Hematopoietic multipotent progenitor cell treated with erythropoietin and hydrocortisone succinate and interleukin-3 and kit ligand, for 8 days (in vitro differentiated cells): ENCODE measurements at places on chromosomes 2 and 18.
A peak's percentile ranks its signal among the peaks of the same experiment; 100 is the strongest.

- peak; percentile 75 for DNase-seq
These were observed 103.4 kb upstream of the CAVIN2 start for GRCh38 chr2:191950132-191950874.

DNA sequence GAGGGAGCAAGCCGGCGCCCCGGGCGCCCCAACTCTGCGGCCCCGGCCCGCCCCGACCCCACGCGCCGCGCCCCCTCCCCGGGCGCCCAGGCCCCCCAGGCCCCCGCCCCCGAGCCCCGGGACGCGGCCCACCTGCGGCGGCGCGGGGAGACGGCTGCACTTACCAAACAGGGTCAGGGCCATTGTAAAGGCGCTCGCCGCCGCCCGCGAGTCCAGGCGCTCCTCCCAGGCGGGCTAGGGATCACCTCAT is 526 bp downstream of the CHN1 start:
- no peak for DNase-seq

DNA sequence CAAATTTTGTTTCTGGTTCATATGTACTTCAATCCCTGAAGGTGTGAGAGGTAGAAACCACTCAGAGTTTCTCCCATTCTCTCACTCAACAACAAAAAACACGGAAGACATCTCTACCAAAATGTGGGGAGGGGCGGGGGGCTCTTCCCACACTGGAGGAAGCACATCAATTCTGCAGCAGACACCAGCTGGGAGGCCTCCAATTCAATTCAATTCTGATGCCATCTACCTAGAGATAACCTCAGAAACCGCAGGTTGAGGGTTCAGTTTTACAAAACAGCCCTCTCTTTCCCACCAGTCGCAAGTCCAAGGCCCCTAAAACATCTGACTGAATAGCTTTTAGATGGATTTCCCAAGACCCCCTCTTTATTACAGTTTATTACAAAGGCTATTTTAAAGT is 7.0 kb upstream of the MCFD2 start:
- no peak for DNase-seq

DNA sequence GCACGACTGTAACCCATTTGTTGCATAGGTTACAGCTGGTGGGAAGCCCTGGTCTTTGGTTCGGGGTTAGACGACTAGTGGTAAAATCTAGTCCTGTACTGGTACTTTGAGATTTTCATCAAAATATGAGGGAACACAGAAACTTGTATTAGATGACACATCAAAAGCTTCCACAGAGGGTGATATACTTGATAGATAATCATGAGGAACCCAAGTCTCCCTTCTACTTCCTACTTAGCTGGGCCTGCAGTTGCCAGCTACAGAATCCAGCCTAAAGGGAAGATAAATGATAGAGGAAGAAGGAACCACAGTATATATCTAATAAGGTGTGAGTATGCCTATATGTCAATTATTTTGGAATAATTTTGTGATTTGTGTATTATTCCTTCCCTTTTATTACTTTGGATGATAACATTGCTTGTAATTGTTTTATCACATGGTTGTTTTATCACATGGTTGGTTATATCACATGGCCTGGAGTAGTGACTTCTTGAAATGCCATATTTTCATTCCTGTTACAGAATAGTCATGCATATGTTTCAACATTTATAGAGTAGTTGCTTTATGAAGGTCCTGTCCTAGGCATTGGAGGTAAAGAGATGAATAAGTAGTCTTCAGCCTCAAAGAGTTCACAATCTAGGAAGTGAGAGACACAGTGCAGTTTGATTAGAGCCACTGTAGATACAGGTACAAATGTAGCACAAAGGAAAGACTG is 2.9 kb downstream of the AGPS start:
- DNase-seq: peak; percentile 30

DNA sequence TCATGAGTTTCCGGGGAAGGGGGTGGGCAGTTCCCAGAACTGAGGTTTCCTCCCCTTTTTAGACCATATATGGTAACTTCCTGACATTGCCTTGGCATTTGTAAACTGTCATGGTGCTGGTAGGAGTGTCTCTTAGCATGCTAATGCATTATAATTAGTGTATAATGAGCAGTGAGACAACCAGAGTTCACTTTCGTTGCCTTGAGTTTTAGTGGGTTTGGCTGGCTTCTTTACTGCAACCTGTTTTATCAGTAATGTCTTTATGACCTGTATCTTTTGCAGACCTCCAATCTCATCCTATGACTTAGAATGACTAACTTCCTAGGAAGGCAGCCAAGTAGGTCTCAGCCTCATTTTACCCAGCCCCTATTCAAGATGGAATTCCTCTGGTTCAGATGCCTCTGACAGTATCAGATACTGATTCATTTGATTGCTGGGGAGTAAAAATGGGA is 447.3 kb downstream of the XIRP2 start:
- DNase-seq: no peak

DNA sequence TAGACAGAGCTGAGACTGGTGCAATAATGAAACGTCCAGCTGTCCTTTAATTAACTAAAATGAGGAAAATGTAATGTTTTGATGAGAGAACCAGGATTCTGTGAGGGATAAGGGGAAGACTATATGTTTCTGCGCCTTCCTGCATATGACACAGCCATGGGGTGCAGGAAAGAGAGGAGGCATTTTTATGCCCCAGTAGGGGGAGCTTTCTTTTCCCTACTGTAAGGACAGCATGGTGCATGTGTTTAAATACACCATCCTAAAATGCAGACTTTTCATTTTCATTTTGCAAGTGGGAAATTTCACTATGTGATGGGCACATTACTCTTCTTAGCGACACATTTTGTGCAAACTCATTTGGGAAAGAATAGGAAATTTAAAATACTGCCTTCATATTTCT is 446.1 kb downstream of the ARHGAP15 start:
- DNase-seq: peak; percentile 23

DNA sequence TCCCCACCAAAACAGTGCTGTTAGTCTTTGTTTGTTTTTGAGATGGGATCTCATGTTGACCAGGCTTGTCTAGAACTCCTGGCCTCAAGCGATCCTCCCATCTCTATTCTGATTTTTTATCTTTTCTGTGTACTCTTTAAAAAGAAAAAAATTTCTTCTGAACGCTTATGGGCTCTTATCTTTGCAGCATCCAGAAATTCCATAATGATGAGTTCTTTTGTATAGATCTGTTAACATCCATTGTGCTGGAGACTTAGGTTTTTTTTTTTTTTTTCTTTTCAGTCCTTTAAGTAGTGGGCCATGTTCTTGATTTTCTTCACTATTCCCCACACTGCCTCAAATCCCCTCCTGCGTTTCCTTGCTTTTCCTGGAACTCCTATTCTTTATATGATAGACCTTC is 31.0 kb downstream of the RBBP8 start:
- no peak for DNase-seq

GRCh38 chr2:222693837-222694236 is 22.4 kb downstream of the MOGAT1 start:
- no peak for DNase-seq

DNA sequence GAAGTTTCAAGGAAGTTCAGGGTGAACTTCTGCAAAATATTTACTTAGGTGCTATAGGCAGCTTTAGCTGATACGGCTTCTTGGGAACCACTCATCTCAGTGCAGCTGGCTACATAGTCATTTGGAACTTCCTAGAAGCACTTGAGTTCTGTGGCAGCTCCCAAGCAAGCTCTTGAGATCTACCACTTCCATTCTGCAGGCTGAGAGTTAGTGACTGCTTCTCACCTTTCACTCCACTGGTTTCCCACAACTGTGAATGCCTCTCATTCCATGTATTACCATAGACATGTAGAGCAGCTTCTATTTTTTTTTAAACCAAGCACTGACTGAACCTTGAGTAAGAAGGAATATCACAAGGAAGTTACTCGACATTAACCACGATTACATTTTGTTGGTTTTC is 994.1 kb upstream of the ACVR2A start:
- no peak for DNase-seq

DNA sequence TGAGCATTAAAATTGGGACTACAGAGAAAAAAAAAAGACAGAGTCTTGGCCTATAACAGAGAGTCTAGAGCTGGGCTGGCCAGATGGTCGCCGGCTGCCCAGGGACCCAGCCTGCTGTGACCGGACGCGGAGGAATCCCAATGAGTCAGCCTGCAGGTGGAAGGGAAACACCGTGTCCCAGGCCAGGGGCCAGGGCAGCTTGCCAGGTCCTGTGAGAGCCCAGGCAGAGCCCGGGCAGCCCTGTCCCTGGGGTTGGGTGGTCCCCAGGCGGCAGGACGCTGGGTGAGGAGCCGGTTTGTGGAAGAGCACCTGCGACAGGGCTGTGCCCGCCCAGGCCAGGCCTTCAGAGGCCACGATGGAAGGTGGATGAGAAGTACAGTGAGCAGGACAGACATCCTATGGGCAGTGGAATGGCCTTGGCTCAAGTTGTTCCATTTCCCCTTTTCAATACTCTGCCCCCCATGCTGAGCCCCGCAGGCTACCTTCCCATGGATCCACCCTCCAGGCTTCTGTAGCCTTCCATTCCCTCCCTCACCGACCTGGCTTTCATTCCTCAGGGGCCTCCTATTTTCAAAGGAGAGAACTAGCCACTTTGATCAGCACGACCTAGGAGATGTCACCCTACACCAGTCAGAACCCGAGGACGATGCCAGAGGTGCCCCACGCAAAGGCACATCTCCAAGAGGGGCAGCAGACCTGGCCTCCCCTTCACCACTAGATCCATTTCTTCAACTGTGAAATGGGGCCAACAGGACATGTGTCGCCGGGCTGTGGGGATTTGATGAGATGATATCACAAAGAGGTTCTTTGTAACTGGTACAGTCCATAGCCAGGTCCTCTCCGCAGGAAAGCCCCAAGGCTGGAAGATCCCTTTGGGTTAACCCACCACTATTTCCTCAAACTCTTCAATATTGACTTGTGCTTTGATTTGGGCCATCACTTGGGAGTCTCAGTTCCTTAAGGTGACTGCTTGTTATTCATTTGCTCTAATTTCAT is 87.5 kb downstream of the POLR1A start:
- DNase-seq: no peak

- DNase-seq: no peak
These were observed 1.8 kb downstream of the IL18RAP start for GRCh38 chr2:102424754-102425153.

- no peak for DNase-seq
These were observed 3.1 kb downstream of the SLC38A11 start for GRCh38 chr2:164952057-164952702.

- no peak for DNase-seq
These were observed 16.9 kb upstream of the ACKR3 start for GRCh38 chr2:236552581-236553363.

GRCh38 chr2:55048508-55049042 is 1.7 kb downstream of the RTN4 start:
- peak; percentile 71 for DNase-seq

- no peak for DNase-seq
These were observed 17.6 kb downstream of the FN1 start for GRCh38 chr2:215418064-215418963.

DNA sequence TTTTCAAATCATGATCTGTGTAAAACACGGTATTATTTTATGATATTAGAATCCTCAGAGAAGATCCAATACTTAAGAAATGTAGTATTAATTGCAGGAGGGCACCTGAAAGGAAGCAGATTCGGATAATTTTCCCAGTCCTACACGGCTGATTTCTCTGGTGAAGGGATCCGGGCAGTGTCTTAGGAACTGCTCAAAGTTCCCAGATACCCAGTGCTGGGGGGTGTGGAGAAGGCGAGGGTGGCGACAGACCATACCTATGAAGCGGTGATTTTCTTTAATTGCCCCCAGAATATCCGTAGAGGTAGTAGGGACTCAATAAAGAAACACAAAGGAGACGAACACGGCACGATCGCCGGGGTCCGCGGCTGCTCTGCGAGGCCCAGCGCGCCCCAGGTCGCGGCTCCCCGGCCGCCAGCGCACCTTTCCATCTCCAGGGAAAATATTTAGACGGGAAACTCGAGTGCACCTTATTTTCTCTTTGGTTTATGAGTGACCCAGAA is 1.4 kb upstream of the SOX11 start:
- no peak for DNase-seq

- DNase-seq: no peak
These were observed 123.2 kb downstream of the SMAD7 start for GRCh38 chr18:48827291-48828193.

DNA sequence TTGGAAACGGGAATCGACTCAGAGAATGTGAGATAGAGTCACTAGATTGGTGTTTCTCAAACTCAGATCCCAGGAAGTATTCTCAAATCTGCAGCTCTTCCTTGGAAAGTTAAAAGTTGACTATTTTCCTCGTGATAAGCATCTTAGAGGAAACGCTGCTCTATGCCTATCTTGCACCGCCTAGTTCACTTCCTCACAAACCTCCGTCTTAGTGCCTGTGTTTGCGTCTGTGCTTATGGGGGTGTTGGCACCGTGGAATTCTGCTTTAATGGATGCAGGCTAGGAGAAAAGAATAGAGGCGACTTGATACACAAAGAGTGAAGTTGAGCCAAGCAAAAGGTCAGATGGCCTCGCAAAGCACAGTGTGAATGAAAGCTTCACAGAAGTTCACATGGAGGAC is 255.3 kb upstream of the ID2 start:
- DNase-seq: no peak

DNA sequence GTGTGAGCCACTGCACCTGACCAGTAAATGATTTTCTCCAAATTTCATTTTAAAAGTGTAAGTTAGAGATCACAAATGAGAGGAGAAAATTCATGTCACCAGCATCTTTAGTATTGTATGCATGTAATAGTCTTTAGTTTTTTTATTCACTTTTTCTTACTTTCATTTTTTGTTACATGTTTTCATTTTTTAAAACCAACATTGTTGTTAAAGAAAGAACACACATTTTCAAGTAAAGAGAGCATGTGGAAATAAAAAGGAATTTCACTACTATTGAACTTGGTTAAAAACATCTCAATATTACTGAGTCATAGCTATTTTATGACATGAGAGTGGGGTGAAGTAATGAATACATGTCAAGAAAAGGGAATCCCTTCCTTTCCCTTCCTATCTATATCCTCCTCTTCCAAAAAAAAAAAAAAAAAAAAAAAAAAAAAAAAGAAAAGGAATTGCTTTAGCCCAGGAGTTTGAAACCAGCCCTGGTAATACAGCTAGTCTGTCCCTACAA is 29.1 kb upstream of the PMAIP1 start:
- DNase-seq: no peak

GRCh38 chr2:86201671-86202335 is 2.5 kb downstream of the MRPL35 start:
- DNase-seq: peak; percentile 57

DNA sequence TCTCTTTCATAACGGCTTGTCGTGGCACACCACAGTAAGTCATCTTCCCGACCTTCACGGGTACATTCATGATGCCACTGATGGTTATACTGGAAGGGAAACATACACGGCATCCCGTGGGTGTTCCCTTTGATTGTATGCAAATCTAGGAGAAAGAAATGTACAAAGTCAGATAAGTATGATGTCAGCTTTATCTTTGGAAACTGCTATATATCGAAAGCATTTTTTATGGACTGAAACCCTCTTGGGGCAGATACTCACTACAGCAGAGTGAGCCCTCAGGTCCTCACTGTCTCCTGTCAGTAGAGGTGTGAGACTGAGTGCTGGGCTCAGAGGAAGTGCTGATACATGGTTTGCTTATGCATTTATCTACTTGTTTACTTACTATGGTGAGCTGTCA is 20.4 kb downstream of the PLA2R1 start:
- no peak for DNase-seq
